Activated CD4-positive, alpha-beta T cell treated with anti-CD3 and anti-CD28 coated beads for 24 hours (primary cell): ENCODE measurements at places on chromosomes 3 and 15.

GRCh38 chr15:71476823-71477222, 333.5 kb upstream of the NR2E3 start:
- DNase-seq, result no peak

GRCh38 chr3:124671106-124671505, 59.1 kb upstream of the UMPS start:
- no peak for DNase-seq

- no peak for DNase-seq
Observed at GRCh38 chr3:171374260-171374659, 85.9 kb downstream of the TNIK start.

- no peak for DNase-seq
Observed at GRCh38 chr15:67118808-67119207, 53.4 kb downstream of the SMAD3 start.

GRCh38 chr15:77859491-77860060, 217.9 kb downstream of the TBC1D2B start:
- DNase-seq, result no peak

GRCh38 chr15:29103824-29104565, 165.6 kb downstream of the NSMCE3 start:
- peak; percentile 42 for DNase-seq

DNA sequence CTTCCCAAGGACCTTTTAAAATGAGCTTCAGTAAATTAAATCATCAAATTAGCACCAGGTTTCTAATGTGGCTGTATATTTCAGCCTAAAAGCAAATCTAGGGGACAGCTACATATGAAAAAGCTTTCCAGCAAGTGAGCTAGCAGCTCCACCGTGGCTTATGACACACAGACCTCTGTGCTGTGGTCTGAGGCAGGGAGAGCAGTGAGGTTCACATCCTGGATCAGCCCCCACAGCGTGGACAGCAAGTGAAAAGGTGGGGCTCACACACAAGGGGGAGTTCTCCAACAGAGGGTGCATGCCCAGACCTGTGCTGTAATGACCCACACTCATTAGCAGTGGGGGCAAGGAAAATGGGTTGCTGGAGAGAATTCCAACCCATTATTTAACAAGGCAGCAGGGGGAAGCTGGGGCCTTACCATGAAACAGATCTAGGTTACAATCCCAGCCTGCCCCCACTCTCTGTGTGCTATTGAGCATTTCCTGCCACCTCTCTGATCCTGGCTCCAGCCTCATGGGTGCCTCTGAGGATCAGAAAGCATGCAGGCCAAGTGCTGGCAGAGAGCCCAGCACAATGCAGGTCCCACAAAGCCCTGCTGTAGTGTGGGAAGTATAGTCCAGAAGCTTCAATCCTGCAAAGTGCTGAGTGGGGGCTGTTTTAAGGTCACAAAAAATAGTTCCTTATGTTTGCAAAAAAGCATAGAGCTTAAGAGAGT, 48.2 kb downstream of the RASGRF1 start:
- DNase-seq, result no peak

- DNase-seq, result no peak
Observed at GRCh38 chr15:50232791-50233190, 32.7 kb downstream of the HDC start.

DNA sequence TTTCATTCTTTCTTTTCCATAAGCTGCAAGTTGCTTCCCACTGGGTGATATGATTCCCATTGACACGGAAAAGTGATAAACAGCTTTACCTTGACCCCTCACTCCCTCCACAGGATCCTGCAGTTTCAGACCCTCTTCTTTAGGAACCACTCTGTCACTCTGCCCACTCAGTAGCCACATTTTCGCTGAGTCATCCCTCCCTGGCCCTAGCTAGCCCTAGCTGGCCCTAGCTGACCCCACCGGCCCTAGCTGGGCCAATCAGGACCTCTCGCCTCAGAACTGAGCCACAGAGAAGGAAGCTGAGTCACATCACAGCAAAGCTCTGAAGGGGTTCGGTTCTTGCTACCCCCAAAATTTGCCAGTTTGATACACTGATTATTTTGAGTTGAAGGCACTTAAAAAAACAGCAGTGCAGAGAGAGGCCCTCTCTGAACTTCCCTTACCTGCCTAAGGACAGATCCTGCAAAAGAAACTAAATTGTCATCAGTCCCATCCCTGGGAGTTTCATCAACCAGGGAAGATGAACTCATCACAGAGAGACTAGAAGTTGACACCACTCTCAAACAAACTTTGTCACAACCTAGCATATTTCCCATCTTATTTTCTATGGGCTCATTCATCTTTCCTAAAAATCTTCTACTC, 233.5 kb upstream of the PROK2 start:
- DNase-seq, result no peak

- no peak for DNase-seq
Observed at GRCh38 chr3:189903562-189904250, 217.0 kb downstream of the P3H2 start.

- no peak for DNase-seq
Observed at GRCh38 chr3:170506556-170506955, 79.3 kb downstream of the SLC7A14 start.

DNA sequence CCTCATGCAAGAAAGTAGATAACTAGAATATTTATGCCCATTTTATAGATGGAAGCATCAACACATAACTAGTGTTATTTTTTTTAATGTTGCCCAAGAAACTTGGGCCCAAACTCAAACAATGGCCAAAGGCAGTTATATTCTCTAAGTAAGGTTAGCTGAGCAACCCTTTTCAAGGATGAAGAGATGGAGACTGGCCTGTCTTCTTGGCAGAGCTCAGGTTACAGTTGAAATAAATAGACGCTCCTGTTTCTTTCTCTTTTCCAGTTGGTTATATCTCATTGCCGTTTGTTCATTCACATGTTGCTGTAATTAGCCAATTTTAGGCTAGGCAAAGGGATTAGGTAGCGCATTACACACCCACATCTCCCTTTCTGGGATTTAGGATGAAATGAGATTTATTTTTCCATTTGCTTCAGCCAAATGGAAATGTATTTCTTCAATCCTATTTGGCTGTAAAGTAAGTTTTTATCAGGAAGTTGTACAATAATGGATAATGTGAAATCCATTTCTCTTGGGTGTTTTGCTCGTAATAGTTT, 93.2 kb downstream of the CMSS1 start:
- no peak for DNase-seq

GRCh38 chr15:99732124-99732750, 1.0 kb downstream of the LYSMD4 start:
- DNase-seq, result no peak

DNA sequence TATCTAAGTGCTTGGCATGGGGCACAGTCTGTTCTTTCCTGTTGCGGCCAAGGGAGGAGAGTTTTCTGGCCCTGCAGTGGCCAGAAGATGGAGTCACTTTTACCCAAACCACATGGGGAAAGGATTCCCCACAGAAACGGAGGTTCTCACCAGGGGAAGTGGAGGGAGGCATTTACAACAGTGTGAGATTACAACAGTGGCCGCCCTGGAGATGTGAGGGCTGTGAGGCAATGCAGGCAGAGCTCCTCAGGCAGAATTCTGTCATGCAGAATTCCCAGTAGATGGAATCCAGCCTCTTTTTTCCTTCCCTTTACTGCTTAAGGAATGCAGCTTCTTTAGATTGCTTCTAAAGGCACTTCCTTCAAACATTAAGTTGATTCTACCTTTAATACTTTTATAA, 83.1 kb downstream of the CACNA1D start:
- DNase-seq, result no peak

- DNase-seq, result no peak
Observed at GRCh38 chr3:123725652-123726400, 141.0 kb upstream of the HACD2 start.

DNA sequence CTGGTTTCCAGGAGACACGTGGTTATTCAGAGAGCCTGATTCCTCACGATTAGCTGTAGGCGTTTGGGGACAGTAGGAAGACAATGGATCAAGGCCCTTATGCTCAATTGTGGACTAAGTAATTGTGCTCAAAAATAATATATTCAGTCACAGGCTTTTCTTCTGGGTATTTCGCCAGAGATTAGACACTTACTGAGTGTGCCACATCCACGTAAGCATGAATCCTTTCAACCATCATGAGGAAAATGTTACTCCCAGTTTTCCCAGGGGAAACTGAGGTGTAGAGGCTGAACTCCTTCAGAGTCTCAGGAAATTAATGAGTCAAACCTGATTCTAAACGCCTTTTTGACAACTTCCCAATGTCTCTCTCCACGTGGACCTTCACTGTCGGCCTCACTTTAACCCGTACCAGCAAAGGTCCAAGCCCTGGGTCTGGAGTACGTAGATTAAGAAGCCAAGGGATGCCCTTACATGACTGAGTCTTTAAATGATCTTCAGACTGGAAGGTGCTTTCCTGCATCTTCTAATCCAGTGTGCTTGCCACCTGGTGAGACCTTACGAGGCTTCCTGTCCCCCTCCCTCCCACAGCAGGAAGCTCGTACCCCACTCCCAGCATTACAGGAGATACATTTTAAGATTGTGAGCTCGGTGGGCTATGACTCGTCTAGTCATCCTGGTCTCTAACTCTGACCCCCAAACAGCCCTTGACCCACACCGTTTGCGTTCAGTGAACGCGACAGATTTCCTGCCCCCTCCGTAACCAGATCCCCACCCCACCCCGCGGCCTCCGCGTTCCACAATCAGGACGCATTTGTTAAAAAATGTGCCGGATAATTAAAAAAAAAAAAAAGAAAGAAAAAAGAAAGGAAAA, 1.7 kb downstream of the PKM start:
- no peak for DNase-seq

DNA sequence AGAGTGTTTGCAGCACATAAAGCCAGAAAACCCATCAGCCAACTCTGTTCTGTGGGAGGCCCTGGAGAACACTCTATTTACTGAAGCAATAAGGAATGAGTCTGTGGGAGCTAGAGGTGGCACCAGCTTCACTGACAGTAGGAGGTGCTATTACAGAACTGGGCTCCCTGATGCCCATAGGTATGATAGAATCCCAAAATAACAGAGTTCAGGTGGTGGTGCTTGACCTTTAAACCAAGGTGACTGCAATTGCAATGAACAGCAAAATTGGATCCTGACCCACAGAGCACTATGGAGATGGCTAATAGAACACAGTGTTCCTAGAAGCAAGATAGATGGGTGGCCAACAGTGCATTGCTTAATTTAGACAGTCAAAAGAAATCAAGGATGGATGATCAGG, 95.4 kb upstream of the RNU6-1 start:
- DNase-seq, result no peak

DNA sequence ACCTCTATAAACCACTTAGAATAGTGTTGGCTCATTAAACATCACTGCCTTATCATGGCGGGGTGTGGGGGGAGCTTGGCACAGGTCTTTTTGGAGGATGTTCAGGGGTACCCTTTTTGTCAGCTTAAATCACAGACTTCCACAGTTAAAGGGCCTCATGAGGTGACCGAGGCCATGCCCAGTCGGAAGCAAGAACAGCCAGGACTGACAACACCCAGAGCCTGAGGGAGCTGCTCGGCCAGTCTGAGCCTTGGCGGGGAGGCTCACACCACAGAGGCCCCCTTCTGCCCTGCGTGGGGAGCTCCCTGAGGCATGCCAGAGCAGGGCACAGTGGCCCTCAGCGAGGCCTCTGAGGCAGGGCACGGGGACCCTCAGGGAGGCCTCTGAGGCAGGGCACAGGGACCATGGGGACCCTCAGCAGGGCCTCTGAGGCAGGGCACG, 49.5 kb downstream of the UMPS start:
- no peak for DNase-seq

DNA sequence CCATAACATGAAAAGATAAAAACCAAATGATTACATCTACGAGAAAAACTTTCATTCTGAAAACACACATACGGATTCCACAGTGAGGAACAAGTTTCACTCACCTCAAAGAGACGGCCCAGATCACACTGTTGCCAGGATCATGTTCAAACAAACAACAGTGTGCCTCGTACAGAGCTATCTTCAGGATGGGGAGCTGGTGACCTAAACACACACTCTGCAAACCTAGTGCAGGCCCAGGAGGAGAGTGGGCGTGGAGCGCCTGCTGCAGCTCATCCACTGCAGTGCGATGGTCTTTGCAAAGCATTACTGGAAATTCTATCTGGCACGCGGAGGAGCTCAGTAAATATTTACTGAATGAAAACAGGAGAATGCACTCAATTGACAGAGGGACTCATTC, 38.5 kb downstream of the TAMM41 start:
- no peak for DNase-seq

- no peak for DNase-seq
Observed at GRCh38 chr15:99454941-99455788, 110.6 kb upstream of the MEF2A start.

- DNase-seq, result no peak
Observed at GRCh38 chr3:153628591-153628990, 466.6 kb downstream of the RAP2B start.

DNA sequence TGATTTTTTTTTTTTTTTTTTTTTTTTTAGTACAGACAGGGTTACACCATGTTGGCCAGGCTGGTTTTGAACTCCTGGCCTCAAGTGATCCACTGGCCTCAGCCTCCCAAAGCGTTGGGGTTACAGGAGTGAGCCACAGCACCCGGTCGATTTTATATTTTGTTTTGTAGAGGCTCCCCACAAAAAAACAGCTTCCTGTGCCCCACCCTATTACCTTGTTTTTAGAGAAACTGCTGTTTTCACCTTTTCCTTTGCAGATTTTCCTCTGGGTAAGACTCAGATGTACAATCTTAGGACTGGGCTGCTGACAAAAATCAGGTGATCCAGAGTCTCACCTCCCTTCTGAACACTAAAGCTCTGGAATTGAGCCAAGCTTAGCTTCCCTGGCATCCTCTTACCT, 20.6 kb downstream of the ARRDC4 start:
- DNase-seq, result no peak

- DNase-seq, result no peak
Observed at GRCh38 chr15:34606131-34606530, 22.7 kb upstream of the GOLGA8B start.

GRCh38 chr15:73361337-73361736, 7.4 kb downstream of the HCN4 start:
- no peak for DNase-seq

- no peak for DNase-seq
Observed at GRCh38 chr3:13497386-13497785, 17.3 kb downstream of the HDAC11 start.

GRCh38 chr3:155941354-155941753, 70.9 kb downstream of the GMPS start:
- no peak for DNase-seq

DNA sequence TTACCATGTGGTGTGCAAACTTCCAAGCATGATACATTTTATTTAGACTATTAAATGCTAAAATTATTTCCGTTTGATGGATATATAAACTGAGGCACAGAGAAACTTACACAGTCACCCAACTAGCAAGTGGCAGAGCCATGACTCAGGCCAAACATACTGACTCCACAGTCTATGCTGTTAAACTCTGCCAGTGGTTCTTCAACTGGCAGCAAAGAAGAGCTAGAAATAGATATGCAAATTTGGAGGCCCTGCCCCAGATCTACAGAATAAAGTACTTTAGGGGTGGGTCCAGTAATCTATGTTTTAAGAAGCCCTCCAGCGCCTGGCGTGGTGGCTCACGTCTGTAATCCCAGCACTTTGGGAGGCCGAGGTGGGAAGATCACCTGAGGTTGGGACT, 400.0 kb downstream of the FOXP1 start:
- DNase-seq, result no peak
